ENCODE measurements at places on chromosomes 5 and 9.

GRCh38 chr9:27548055-27548741 is 18.6 kb upstream of the MOB3B start:
- DNase-seq = no peak

DNA sequence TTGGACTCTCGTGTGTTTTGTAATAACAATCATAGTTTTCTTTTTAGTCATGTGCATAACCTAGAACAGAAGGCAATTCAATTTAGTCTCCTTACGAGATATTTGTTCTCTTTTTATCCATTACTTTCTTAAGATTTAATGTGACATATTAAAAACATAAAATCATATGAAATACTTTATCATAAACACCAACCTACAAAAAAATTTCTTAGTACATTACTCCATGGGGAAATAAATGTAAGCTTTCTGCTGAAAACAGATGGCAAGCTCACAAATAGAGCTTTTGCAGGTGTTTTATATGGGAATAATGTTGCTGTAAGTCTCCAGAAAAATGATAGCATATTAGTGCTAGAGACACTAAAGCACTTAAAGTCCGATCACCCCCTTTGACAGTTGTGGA is 1035.2 kb upstream of the ARRDC3 start:
- DNase-seq = no peak

GRCh38 chr5:58107704-58108103 is 352.2 kb downstream of the PLK2 start:
- no peak for DNase-seq

DNA sequence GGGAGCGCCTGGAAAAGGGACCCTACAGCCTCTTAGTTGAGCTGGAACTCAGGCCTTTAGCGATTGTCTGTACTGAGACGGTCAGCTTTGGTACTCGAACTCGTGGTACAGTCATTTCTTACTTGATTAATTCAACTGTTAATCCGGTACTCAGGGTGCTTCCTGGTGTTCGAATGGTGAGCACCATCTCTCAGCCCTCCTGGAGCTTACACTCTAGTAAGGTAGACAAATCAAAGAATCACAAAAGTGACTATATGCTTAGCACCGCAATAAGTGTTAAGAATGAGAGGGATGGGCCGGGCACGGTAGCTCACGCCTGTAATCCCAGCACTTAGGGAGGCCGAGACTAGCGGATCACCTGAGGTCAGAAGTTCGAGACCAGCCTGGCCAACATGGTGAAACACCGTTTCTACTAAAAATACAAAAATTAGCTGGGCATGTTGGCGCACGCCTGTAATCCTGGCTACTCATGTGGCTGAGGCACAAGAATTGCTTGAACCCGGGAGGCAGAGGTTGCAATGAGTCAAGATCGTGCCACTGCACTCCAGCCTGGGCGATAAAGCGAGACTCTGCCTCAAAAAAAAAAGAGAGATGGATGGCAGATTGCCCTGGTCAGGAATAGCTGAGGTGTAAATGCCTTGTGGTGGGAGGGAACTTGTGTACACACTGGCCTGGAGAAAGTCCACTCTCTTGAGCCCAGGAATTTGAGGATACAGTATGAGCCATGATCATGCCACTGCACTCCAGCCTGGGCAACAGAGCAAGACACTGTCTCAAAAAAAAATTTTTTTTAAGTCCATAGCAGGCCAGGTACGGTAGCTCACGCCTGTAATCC is 981 bp downstream of the TCOF1 start:
- DNase-seq = no peak

GRCh38 chr5:39761199-39761950 is 336.6 kb upstream of the DAB2 start:
- no peak for DNase-seq

DNA sequence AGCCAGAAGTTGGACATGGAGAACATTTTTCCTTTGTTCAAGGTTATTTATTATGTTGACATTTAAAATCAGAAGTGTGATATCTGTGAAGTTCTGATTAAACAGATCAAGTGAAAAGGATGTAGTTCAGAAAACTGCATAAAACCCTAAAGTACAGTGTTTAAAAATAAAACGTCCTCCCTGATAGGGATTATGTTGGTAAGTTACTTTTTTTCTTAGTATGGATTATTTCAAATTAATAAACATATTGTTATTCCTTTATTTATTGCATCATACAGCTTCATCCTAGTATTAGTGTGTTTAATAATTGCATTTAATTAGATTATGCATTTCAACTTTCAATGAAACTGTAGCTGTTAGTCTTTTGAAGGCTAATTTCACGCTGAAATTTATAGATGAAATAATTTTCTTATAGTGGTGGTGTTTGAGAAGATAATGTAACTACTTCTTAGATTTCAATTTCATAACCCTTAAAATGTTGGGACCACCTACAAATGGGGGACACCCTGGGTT is 157.9 kb upstream of the DMRT1 start:
- no peak for DNase-seq

GRCh38 chr9:68437785-68438184 is 81.4 kb downstream of the PGM5 start:
- DNase-seq = no peak

DNA sequence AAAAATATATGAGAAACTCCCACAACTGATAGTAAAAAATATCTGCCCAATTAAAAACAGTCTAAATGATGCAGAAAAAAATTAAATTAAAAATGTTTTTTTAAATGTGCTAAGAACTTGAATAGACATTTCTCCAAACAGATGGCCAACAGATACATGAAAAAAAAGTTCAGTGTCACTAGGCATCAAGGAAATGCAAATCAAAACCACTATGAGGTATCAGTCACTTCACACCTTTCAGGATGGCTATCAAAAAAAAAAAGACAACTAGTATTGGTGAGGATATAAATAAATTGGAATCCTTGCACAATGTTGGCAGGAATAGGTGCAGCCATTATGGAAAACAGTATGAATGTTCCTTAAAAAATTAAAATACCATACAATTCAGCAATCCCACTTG is 16.6 kb downstream of the ZNF131 start:
- no peak for DNase-seq

- DNase-seq = no peak
Measured at GRCh38 chr5:139635606-139636206, 12.4 kb upstream of the CXXC5 start.

- DNase-seq = no peak
Measured at GRCh38 chr5:15243301-15244020, 256.5 kb upstream of the FBXL7 start.

DNA sequence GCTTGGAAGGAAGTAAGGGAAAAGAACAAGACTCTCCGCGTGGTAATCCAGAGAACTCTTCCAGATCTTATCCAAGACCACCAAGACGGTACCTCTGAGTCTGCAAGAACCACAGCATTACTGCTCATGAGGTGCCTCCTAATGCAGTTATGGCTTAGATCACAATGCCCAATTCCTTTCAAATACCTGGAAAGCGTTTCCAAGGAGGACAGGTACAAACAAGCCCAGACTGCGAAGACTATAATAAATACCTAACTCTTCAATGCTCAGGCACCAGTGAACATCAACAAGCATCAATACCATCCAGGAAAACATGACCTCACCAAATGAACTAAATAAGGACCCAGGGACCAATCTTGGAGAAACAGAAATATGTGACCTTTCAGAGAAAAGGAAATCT is 325.5 kb downstream of the CWC27 start:
- no peak for DNase-seq

GRCh38 chr5:96763026-96763425 is 44.7 kb downstream of the ERAP1 start:
- DNase-seq = no peak

GRCh38 chr9:110257097-110257841 is 962 bp upstream of the TXN start:
- no peak for DNase-seq

DNA sequence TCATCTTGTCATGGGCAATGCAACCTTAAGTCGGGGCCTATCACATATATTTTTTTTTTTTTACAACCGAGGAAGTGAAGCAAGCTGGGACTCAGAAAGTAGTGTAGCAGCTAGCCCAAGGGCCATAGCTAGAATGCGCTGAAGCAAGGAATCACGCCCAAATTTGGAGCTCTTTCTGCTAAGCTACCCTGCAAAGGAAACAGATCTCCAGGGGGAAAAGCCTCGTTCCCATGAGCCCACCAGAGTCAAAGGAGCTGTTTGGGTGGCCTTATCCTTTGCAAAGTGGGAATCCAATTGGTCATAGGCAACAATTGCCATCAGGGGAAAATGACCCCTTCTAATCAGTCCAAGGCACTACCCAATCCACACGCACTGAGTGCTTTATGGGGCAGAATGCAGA is 390.4 kb downstream of the EBF1 start:
- no peak for DNase-seq

GRCh38 chr5:8729437-8729836 is 816.4 kb downstream of the SEMA5A start:
- no peak for DNase-seq

- DNase-seq = no peak
Measured at GRCh38 chr5:118430076-118430475, 558.3 kb downstream of the DTWD2 start.

GRCh38 chr9:7174884-7175283 is 417.1 kb downstream of the KDM4C start:
- DNase-seq = no peak

DNA sequence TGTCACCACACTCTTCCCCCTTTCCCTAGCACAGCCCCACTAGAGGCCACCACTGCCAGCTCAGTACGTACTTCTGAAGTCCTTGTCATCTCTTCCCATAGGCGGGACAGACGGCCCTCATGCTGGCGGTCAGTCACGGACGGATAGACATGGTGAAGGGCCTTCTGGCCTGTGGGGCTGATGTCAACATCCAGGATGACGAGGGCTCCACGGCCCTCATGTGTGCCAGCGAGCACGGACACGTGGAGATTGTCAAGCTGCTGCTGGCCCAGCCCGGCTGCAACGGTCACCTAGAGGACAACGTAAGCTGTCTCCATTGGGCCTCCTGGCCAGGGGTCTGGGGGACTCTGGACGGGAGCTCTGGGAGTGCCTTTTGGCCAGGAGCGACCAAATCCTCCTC is 99.4 kb upstream of the DMRT1 start:
- DNase-seq = no peak

- DNase-seq = no peak
Measured at GRCh38 chr5:107456281-107456715, 214.4 kb downstream of the EFNA5 start.

GRCh38 chr9:4590430-4591122 is 71.5 kb upstream of the PLPP6 start:
- no peak for DNase-seq

GRCh38 chr5:31626156-31626555 is 12.8 kb upstream of the PDZD2 start:
- DNase-seq = no peak

DNA sequence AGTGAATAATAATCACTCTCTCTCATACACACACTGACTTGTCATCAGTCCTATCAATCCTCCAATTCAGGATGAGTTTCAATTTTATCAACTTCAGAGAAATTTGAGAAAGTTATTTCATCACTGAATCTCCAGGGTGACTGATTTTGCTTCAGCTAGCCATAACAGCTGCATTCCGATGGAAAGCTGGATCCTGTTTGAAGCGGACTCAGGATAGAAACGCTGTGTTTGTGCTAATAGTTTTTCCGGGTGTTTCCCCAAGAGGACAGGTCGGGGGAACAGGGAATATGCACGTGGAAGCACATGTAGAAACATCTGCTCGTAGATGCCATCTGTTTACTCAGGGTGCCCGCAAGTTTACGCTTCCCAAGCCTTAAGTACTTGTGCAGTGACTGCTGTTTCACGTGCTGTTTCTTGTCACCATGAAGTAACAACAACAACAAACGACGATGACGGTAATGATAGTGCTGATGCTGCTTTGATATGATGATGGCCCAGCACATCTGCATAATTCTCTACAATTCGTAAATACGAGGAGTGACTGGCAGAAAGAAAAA is 263.7 kb upstream of the DAPK1 start:
- DNase-seq = no peak

DNA sequence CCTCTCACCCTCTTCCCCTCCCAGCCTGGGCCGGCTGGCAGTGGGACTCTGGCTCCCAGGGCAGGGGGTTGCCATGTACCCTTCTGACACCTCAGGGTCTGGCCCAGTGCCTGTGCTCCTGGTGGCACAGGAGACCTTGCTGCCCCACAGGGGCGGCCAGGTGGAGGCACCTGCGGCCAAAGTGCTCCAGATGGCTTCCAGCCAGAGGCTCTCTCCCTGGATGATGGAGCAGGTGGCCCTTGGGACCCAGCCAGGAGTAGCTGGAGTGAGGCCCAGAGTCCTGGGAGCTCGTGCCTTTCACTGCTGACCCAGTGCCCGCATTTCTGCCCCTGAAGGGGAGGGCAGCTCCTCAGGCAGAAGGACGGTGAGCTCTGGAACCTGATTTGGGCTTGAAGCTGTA is 87.3 kb downstream of the NTNG2 start:
- DNase-seq = no peak
